Stimulated activated CD4-positive, alpha-beta T cell treated with anti-CD3 and anti-CD28 coated beads, Interleukin-1b, Interleukin-23, amount 100 ng/mL, for 1 hour (primary cell): ENCODE measurements at places on chromosomes 6 and 20.
A peak's percentile ranks its signal among the peaks of the same experiment; 100 is the strongest.

DNA sequence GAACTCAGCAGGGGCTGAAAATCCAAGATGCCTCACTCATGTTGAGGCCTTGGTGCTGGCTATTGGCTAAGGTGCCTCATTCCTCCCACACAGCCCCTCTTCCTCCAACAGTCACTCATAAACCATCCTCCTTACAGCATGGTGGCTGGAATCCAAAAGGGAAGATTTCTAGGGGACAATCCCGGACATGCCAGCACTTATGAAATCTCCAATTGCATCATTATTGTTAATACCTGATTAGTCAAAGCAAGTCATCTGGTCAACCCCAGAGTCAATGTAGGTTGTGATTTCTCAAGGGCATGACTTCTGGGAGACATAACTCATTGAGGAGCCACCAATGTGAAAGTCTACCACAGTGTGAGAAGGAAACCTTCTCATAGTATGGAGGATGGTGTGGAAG lies 506.6 kb upstream of the NOX3 start:
- DNase-seq = no peak

GRCh38 chr20:2807019-2807418 lies 6.6 kb upstream of the CPXM1 start:
- DNase-seq = no peak

- no peak for DNase-seq
These were observed 83.9 kb upstream of the LGSN start for GRCh38 chr6:63403725-63404124.

DNA sequence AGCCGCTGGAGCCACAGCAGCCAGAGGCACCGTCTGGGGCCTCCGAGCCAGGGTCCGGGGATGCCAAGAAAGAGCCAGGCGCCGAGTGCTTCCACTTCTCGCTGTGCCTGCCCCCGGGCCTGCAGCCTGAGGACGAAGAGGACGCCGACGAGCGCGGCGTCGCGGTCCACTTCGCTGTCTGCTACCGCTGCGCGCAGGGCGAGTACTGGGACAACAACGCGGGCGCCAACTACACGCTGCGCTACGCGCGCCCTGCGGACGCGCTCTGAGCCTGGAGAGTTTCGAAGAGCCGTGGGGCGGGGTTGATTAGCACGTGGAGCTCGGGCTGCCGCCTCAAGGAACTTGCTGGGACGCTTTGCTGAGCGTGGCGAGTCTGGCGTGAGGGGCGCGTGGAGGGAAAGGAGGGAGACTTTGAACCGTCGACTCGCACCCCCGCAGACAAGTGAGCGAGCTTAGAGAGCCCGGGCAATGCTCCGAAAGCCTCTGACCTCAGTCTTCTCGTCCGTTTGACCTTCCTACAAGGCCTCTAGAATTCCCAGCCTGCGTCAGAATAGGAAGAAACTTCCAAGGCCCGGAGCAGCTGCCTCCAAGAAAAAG lies 1.3 kb downstream of the PPP1R3G start:
- no peak for DNase-seq

DNA sequence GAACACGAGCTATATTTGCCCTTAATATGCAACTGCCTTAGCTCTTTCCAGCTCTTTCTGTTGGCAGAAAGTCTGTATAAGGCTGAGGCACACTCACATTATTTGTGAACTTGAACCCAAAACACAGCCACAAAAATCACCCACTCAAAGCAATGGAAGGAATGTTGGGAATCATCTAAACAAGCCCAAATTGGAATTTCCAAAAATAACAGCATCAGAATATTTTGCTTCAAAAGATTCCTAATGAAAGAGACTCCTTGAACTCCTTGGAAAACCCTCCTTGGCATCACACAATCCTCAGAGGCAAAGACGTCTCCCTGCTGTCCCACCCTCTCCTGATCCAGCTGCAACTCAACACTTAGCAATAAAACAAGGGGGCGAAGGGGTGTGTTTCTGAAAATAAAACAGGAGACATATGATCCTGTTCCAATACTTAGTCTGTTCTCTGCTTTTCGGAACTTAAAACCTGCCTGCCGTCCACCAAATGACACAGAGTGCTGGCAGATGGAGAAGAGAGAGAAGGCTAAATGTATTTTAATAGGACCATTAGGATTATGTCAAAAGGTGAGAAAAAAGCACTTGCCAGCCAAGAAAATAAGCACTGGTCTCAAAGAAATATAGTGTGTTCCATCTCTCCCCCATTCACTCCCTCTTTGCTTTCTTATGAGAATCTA lies 320.7 kb upstream of the JARID2 start:
- DNase-seq = no peak

- DNase-seq = no peak
These were observed 518.1 kb upstream of the JARID2 start for GRCh38 chr6:14727494-14728395.

DNA sequence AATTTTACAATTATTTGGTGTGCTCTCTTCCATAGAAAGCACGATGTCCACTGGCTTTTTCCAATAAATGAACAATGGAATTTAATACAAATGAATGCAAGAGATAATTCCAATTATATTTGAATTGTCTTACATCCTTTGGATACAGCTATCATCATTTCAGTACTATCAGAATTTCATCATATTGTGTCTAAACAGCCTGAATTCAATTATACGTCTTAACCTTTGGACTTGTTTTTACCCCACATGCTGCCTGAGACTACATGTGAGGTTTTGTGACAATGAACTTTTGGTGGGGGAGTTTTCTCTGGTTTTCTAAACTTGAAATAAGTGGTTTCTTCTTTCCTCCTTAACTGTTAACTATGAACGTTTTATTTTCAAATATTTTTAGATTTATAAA lies 1176.0 kb downstream of the EPHA7 start:
- DNase-seq = no peak

DNA sequence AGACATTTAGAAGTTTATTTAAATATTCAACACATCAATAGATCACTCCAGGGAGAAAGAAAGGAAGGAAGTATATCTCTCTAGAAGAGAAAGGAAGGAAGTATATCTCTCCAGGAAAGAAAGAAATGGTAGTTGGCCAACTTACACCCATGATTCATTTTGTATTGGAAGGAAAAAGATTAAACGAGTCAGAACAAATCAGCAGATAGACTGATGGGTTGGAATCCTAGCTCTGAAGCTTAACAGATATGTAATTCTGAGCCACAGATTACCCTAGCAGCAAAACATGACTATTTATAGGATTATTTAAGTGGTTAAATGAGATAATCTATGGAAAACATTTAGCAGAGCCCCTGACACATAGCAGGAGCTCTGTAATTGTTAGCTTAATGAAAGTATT lies 27.1 kb downstream of the COL12A1 start:
- DNase-seq = no peak

DNA sequence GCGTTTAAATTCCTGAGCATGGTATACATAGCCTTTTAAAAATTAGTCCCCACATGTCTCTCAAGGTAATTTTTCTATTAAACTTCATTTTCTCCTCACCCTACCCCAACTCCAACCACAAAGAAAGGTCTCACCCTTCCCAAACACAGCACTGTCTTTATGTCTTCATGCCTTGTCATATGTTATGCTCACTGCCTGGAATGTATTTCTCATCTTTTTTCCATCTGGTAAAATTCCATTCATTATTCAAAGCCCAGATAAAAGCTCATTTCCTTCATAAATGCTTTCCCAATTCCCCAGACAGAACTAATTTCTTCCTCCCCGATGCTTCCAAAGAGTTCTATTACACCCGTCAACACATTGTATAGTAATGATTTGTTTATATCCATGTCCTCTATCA lies 302.0 kb downstream of the ALDH8A1 start:
- DNase-seq = no peak

DNA sequence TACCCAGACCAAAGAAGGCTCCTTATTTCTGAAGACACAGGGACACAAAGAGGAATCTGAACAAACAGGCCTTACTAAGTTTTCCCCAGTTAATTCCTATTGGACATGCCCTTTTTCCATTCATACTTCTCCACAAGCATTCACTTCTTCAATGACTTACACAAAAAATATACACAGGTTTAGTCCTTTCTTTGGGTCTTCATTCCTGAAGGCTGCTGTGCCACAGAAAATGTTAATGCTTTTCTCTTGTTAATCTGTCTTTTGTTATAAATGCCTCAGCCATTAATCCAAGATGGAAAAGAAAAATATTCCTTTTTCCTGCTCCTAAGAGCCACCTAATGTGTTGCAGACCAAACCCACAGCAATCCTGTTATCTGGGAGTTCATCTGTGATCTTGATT lies 71.2 kb downstream of the QRSL1 start:
- DNase-seq = no peak

DNA sequence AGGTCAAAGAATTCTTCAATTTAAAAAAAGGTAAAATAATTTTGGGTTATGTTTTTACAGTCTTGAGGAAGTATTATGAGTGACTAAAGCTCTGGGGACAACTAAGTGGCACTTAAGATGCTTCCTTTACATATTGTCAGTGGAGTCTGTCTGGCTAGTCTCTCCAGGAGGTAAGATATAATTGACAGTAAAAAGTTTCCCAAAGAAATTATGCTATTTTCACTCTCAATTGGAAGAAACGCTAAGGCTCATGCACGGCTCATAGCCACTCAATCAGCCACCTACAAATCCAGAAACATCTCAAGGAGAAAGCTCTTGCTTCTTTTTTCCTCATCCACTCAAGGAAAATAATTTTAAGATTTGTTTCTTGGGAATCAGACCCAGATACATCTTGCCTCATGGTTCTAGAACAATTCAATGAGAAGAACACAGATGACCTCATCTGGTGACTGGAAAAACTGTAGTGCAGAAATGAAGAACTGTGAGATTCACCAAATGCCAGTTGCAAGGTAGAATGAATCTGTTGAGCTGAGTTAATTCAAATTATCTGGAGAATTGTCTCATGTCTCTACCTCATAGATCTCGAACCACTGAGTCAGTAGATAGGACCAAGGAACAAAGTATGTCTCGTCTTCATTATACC lies 252.9 kb downstream of the TPBG start:
- DNase-seq = no peak

- DNase-seq = peak; percentile 37
These were observed 70.0 kb downstream of the SNX5 start for GRCh38 chr20:17898548-17898994.
